Stimulated activated CD8-positive, alpha-beta memory T cell treated with anti-CD3 and anti-CD28 coated beads, Interleukin-4, amount 100 ng/mL, for 1 hour (primary cell): ENCODE measurements at places on chromosomes 16 and 17.

DNA sequence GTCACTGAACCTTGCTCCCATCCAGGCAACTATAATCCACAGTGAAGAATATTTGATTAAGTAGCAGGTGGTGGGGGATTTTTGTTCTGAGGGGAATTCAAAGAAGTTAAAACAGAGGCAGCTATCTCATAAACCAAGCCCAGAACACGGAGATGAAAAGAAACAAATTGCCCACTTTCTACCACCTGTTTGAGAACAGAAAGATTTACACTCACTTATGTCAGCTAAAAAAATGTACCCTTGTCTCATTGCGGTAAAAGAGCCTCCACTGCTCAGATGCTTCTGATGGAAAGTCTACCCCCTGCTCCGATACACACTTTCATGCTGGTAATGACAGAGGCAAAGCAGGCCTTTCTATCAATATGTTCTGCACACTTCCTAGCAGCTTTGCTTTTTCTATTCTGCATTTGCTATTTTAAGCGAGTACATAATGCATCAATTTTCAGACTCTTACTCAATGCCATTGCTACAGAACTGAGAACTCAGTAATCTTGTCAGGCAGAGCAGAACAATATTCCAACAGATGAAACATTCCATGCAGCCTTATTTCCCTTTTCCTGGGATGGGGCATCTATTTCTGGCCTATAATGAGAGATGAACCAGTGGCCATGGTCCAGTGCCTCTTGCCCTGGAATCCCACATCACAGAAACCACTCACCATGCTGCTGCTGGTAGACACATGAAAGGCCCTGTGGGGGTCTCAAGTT, 29.0 kb downstream of the CDK5R1 start:
- DNase-seq, result no peak

DNA sequence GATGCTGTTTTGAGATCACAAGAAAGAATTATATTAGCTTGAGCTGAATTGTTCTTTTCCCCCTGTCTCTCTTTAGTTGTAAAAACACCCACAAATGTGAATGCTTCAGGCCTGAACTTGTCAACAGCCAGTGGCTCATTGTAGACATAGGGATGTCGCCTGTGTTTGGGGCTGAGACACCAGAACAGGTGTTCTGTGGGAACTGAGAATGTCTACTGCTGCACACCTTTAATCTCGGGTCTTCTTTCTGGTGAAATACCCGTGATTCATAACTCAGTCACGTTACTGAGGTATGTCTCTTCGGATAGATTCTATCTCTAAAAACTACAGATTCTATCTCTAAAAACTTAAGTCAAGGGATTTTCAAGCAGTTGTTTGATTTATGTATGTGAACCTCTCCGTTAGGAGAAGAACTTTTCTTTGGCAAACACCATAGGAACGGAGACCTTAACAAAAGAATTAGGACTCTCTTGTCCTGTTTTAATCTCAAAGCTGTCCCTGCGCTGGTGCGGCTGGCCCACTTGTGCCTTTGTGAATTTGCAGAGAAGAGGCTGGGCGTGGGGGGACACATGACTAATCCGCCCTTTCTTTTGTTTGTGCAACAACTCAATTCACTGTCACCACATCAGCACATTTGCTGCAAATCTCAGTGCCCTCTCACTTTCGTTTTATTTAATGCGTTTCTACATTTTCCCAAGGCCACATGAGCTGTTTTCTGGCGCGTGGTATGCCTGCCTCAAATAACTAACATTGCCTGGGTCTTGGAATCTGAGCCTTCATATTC, 643.0 kb downstream of the MAF start:
- no peak for DNase-seq

DNA sequence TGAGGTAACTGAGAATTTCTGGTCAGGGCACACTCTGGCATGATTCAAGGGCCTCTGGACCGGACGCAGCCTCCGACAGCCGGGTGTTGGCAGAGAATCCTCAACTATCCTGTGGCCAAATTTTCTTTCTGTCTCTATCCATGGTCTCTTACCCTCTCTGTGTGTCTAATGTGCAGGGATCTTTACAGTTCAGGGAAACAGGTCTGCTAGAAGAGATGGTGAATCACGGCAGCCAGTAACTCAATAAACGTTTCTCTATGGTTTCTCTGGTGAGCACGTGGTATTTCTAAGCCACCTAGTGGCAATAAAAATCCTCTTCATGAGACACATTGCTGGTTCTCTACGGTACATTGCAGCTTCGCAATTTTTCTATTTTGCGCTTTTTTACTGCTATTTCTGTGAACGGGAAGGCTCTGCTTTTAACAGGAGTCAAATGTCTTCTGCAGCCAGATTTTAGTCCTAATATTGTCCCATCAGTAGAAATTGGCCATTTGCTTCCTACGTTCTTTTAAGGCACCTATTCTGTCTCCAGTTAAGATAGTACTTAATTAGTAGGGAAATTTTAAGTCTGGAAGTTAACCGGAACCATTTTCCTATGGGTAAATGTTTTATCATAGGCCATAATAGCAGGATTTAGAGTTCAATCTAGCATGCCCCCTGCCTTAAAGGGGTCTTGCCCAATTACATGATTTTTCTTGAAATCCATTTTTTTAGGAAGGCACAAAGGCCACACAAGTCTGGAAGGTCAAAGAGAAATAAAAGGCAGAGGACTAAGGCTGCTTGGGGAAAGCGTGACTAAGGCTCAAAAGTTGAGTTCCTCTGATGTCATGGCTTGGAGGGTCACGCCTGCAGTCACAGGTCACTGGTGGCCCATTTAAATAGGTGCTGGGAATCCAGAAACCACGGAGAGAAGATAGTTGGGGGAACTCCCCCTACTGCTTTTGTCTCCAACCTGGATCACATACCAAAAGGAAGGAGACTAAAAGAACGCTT, 31.5 kb downstream of the QPRT start:
- no peak for DNase-seq

- DNase-seq, result no peak
Observed at GRCh38 chr16:62041401-62041800, 5.2 kb upstream of the CDH8 start.

GRCh38 chr17:82060614-82061013, 5.0 kb downstream of the DUS1L start:
- DNase-seq, result no peak
